ENCODE measurements at places on chromosomes 6 and 20.

- DNase-seq, result no peak
Observed at GRCh38 chr6:68675548-68675947, 40.5 kb downstream of the ADGRB3 start.

DNA sequence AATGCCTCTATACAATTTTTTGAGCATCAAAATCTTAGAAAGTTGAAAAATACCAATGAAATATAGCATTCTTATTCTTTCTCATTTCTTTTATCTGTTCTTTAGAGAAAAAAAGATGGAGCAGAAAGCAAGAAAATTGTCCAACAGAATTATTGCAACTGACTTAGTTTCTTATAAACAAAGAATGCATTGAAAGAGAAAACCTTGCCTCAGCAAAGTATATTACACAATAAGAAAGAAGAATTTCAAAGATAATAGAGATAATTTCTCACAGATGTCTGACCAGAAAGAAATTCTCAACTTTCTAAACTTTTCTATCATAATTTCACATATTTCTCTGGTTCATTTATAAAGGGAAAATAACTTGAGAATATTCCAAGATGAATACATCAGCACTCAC, 47.0 kb upstream of the PRND start:
- DNase-seq, result no peak

- peak; percentile 12 for DNase-seq
Observed at GRCh38 chr6:12363651-12364381, 73.7 kb downstream of the EDN1 start.

DNA sequence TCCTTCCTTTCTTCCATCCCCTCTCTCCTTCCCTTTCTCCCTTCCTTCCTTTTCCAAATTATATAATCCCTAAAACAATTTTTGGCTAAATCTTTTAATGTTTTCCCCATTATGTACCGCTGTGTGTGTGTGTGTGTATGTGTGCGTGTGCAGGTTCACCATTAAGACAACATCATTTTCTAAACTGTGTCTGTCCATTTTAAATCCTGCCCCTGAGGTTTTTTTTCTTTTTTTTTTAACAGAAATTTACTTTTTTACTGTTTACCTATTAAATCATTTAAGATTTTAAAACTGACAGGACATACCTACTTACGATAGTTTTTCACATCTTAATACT, 366.3 kb upstream of the EPHA7 start:
- DNase-seq, result no peak

DNA sequence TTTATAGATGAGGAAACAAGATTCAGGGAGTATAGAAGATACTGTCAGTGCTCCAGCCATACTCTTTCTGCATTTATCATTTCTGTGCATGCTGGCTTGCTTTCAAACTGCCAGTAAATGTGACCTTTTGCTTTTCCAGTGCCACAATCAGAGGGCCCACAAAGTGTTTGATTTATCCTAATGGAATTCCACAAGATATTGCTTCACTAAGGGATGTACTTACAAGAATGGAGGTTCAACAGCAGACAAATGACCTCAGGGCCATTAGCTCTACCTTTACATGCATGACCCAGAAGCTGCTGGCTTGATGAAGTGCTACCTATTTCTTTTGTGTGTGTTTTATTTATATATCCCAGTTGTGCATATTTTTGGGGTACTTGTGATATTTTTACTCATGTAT, 171.5 kb upstream of the GRIK2 start:
- no peak for DNase-seq

- no peak for DNase-seq
Observed at GRCh38 chr20:3798908-3799248, 2.8 kb downstream of the CDC25B start.

DNA sequence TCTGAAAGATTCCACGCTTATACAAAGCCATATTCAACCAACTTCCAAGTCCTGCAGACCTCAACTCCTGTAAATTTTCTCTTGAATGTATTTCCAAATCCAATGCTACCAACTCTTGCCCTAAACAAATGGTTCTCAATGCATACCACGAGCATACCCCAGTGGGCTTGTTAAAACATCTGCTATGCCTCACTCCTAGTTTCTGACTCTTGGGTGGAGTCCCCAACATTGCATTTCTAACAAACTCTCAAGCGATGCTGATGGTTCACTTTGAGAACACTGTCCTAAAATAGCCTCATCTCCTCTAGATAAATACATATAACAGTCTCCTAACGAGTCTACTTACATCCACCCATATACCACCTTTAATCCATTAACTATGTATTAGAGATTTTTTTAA, 7.3 kb downstream of the HBS1L start:
- no peak for DNase-seq

DNA sequence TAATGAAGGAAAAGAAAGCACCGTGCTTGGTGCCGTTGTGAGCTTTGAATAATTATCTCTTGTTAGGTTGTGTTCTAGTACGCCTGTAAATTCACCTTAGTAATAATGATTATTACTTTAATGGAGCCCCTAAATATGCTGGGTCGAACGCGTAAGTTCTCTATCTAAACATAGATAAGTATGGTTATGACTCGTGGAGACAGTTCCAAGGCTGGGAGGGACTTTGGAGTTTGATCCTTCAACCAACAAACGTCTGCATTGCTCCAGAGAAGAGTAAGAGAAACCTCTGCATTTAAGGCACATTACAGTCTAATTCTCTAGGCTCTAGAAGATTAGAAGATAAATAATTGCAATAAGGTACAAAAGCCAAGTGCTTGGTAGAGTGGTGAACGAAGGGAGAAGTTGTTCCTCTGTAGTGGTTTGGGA, 514 bp downstream of the ACOT13 start:
- DNase-seq, result no peak

- DNase-seq, result no peak
Observed at GRCh38 chr6:78577585-78577984, 289.8 kb upstream of the IRAK1BP1 start.

DNA sequence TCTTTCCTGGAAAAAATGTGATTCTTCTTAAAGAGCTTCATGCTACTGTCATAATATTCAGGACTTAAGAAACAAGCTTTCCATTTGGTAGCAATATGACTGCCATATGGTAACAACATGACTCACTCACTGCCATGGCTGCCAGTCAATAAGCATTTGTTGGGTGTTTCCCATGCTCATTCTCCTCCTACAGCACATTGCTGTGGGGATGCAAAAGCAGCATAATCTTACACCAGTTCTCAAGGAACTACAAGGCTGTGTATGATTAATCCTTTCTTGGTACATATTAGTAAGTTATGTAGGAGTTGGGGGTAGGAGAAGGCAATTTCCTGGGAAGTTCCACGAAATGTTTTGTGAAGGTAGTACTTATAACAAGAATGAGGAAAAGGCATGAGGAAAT, 76.7 kb downstream of the CEP162 start:
- DNase-seq, result no peak

GRCh38 chr6:166007349-166008263, 160.0 kb downstream of the TBXT start:
- no peak for DNase-seq

GRCh38 chr6:54718541-54719023, 128.0 kb upstream of the FAM83B start:
- no peak for DNase-seq

DNA sequence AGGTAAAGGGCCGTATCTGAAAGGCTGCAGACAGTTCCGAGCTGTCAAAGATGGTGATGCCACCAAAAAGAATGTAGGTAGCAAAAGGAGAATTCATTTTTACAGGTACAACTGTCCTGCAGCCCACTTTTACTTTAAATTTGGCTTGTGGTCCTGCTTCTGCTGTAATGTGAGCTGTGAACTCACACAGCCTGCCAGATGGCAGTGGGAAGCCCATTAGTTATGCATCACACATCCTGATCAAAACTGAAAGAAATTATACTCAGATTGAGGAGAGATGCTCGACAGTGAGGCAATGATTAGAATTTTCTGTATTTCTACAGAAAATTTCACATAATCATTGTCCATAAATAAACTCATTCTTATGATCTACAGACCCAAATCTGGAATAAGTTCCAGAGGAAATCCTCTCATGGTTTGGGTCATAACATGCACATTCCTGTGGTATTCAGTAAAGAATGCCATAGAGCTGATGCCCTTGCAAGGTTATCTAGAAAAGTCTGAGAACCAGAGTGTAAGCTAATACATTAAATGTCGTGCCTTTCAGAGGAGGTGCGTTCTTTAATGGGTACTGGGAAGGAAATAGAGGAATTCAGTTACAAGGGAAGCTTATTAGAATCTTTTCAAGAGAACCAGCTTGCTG, 23.9 kb upstream of the E2F3 start:
- DNase-seq, result no peak

DNA sequence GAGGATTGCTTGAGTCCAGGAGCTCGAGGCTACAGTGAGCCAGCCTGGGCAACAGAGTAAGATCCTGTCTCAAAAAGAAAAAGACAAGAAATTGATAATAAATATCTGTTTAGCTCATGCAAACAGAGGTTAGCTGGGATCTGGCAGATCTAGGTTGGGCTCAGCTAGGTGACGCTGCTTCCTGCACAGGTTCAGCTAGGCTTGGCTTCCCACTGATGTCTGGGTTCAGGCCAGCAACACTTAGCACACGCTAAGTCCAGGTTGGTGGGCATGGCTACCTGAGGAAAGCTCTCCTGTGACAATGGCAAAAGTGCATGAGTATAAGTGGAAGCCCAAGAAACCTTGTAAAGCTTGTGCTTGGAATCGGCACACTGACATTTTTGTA, 48.7 kb downstream of the RIN2 start:
- DNase-seq, result no peak

- no peak for DNase-seq
Observed at GRCh38 chr6:33592280-33592594, 12.2 kb upstream of the BAK1 start.

DNA sequence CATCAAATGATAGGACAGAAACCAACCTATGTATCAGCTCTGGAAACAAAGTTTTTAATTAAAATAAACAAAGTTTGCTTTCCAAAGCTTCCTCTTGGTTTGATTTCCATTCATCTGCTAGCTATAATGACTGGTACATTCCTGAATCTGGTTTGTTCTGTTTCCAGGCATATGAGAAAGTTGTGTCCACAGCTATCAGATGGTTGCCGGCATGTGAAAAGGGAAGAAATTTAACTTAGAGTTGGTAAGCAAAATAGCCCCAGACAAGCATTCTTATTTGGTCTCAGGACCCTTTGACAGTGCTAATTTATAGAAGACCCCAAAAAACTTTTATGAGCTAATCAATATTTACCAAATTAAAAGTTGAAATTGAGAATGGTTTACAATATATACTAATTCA, 3.8 kb upstream of the RNF146 start:
- no peak for DNase-seq

GRCh38 chr20:61756966-61757677, 308.6 kb downstream of the TAF4 start:
- DNase-seq, result no peak

DNA sequence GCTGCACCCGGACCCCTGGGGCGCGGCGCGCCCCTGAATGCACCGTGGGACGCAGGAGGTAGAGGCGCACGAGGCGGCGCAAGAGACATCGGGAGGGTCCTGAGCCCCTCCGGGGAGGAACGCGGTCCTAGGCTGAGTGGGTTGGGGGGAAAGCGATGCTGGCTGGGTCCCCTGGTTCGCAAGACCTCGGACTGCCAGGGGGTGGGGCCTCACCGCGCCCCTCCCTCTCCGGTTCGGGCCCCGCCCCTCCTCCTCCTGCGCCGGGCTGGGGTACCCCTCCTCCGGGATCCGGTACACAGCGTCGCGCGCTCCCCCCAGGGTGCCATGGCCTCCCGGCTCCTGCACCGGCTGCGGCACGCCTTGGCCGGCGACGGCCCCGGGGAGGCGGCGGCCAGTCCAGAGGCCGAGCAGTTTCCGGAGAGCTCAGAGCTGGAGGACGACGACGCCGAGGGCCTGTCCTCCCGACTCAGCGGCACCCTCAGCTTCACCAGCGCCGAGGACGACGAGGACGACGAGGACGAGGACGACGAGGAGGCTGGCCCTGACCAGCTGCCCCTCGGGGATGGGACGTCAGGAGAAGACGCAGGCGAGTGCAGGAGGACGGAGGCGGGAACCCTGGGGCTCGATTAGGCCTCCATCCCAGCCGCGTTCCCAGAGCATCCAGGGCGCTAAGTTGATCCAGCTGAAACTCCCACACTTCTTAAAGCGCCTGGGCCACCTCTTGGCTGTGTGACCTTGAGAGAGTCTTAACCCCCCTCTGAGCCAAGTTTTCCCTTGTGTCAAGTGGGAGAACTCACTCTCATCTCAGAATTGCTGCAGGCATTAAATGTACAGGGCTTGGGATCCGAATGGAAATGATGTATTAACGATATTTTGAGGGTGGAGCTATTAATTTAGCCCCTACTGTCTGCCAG, 541 bp downstream of the SNX21 start:
- DNase-seq, result peak; percentile 64

GRCh38 chr20:60453388-60454246, 495.4 kb downstream of the CDH26 start:
- no peak for DNase-seq

DNA sequence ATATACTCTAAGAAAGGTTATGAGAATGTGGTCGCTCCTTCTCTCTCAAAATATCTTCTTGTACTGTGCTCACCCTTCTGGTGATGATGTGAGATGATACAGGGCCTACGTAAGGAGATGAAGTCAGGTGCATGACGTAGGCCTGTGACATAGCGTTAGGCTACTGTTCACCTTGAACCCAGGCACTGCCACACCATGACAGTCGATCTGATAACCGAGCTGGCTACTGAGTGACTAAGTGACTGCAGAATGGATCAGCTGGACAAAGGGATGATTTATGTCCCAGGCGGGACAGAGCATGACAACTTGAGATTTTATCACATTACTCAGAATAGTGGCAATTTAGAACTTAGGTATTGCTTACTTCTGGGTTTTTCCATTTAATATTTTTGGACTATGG, 11.2 kb downstream of the SLC24A3 start:
- DNase-seq, result no peak

- DNase-seq, result no peak
Observed at GRCh38 chr6:86683132-86683908, 254.0 kb upstream of the HTR1E start.

GRCh38 chr6:15946701-15947385, 182.0 kb upstream of the MYLIP start:
- no peak for DNase-seq

DNA sequence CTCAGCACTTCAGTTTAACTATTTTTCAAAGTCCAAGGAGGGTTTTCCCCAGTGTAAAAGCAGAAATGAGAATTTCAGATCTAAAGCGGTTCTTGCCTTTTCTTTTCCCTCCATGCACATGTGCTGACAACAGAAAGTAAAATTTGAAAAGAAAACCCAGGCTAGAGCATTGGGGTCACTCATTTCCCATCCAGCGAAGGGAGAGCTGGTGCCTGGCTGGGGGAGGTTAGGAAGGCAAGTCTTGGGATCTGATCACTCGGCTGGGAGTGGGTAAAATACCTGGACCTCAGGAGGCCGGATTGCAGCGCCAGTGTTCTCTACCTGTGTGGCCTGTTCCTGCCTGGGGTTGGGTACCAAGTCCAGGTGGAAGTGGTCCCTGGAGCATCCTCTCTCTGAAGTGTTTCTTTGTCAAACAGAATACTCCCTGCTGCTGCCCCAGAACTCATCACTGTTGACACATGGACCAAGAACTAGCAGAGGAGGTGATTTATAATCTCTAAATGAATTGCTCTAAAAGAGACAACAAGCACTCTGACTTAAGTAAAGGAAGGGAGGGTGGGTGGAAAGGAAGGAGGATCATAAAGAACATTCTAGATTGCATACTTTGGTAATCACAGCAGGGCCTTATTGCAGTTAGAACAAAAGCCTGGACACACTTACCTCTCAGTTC, 136.0 kb downstream of the MTHFD1L start:
- DNase-seq, result no peak

Measured in hippocampal formation (tissue), 2 donors.